ENCODE measurements at places on chromosomes 2 and 18.

- DNase-seq: no peak
Observed at GRCh38 chr2:30504731-30505130, 57.7 kb downstream of the LCLAT1 start.

DNA sequence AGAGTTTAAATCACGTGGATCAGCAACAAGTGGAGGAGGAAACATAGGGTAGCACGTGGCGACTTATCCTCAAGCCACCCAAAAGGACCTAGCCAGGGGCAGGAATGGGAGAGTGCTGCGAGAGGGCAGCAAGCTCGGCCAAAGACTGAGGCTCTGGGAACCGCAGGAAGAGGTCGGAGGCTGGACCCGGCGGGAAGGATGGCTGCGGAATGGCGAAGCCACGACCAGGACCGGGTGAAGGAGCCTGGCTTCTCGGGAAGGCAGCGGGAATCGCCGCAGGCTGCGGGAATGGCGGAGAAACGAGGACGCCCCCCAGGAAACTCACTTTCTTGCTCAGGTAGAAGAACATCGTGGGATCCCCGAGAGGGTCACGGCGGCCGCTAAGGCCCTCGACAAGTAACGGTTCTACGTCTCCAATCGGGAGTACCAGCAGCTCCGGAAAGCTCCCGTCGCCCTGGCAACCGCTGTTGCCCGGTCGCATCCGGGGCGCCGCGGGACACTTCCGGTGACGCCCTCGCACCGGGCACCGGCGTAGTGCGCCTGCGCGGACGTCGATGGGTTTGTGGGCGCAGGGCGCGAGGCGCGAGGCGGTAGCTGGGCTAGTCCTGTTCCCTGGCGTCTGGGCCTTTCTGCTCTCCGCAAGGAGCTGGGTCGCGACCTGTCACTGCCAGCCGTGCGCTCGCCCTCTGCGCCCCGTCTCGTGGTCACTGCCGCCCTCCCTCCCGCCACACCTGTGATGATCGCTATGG, at the start of gene WDR35:
Gene WDR35 (minus strand): TSS at position 439 of the 749 bp plus-strand sequence. CDS start 90 bp downstream, at position 349.
- DNase-seq: peak; percentile 99

- no peak for DNase-seq
Observed at GRCh38 chr2:176081376-176081836, 2.4 kb downstream of the EVX2 start.

DNA sequence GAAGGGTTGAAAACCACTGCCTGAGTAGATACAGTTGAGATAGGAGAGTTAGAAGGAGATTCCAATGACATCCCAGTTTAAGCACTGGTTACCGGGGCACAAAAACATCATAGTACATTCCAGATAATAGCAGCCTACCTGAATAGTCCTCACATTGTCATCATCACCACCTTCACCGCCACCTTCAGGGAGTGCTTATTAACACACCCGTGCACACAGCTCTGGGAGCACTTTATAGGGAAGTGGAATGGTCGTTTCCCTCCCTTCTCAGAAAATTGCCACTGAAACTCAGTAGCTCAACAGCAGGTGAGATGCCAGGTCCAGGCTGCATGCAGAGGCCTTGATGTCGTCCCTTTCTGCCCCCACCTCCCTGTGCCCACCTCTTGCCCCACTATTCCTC, 8.2 kb downstream of the SERPINB7 start:
- no peak for DNase-seq

GRCh38 chr18:34281290-34281689, 56.6 kb upstream of the NOL4 start:
- DNase-seq: no peak

GRCh38 chr2:199910338-199911051, 598 bp upstream of the C2orf69 start:
- no peak for DNase-seq

GRCh38 chr2:166140475-166140874, 12.7 kb upstream of the SCN1A start:
- DNase-seq: no peak

DNA sequence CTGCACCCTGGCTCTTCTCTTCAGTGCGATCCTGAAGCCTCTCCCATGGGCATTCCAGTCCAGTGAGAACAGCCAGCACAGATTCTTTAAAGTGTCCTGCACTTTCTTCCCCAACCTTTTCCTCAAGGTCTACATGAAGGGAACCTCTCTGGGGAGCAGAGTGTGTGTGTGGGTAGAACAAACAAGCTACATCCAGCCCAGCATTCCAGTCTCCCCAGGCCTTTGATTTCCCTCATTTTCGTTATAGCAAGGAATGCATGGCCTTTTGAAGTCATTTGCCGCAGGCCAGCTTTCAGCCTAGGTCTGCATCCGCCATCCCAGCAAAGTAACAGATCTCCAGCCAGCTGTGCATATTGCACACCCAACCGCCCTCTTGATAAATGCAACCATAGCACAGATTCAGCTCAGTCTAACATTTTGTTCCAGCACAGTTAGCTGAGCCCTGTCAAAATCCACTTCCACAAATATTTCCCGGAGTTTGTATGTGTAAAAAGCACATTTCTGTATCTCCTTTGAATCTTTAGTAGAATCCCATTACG, 44.6 kb downstream of the CD8B2 start:
- DNase-seq: no peak

DNA sequence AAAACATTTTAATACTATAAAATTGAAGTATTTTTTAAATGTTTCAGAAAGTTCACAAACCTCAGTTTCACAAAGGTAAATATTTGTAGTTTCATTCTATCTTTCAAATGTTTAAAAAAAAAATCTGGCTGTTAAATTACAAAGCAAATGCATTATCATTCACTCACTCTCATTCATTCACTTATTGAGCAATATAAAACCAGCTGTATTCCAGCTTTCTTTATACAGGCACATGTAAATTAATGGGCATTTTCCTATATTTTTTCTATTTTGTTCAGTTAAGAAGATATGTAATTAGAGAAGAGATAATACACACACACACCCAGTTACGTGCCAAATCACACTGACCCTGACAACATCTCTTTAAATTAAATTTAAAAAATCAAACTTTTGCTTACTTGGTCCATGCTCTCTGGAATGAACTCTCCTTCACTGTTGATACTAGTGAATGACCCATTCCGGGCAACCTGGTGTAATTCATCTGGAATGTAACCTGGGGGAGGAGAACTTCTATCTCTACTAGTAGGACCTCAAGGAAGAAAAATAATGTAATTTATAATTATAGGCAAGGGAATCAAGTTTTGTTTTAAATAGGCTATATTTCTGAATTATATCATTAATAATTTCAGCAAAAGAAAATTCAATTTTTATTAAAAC, 32.5 kb upstream of the ERCC3 start:
- DNase-seq: no peak

GRCh38 chr2:3631161-3631850, 26.7 kb upstream of the ALLC start:
- DNase-seq: no peak
